Activated CD4-positive, alpha-beta T cell treated with anti-CD3 and anti-CD28 coated beads, Interleukin-10, Interleukin-2, amounts not matched to agents 100 ng/mL and 50 ng/mL, durations not matched to agents 16 hours and 8 hours (primary cell): ENCODE measurements at places on chromosomes 7 and 10.

DNA sequence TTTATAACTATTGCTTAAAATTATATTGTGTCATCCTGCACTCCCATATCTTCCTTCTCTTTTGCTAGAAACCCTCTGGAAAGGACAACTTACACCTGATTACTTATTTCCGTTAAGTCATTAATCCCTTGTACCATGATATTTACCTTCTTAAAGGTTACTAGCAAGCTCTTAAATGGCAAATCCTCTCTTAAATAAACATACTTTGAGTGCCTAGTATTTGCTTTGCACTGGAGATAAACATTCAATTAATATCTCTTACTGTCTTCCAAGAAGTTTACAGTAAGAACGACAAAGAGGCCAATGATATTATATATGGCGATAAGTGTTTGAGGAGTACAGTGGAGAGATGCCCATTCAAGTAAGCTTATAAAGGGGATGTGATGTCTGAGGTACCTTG, 278.3 kb downstream of the HGF start:
- DNase-seq: no peak

DNA sequence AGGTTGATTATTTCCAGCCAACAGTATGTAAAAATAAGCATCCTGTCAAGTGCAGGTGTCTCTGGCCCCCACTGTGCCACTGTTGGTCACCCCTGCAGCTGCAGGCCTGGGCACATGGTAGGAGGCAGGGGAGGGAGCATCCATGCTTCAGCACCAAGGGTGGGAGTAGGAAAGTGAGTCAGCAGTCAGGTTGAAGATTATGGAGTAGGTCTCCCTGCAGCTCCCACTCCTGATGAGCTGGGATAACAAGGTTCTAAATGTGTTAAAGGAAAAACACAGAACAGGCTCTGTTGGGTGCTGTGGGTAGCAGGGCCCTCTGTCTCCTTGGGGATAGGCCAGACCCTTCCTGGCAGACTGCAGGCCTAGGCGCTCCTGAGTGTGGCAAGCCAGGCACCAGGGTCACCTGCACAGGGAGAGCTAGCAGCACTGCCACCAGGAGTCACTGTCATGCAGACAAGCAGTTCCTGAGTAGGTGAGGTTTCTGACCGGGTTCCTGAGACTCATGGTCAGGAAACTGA, 59.3 kb downstream of the NUDCD3 start:
- DNase-seq: no peak

DNA sequence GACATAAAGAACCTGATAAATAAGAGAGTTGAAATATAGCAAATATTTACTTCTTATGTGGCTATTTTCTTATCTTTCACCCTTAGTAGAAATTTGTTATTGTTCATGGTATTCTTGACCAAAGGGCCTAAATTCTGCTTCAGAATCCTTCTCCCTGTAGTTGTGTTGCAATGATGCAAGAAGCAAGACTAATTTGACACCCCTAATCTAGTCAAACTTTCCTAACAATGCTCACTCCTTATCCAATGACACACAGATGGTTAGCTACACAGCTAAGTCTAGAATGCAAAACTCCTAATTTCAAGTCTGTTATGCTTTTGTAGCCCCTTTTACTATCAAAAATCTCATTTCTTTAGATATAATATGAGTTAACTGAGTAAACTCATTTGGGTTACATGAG, 56.1 kb downstream of the TWIST1 start:
- DNase-seq: no peak

GRCh38 chr7:41792120-41792519, 89.2 kb upstream of the INHBA start:
- DNase-seq: no peak

DNA sequence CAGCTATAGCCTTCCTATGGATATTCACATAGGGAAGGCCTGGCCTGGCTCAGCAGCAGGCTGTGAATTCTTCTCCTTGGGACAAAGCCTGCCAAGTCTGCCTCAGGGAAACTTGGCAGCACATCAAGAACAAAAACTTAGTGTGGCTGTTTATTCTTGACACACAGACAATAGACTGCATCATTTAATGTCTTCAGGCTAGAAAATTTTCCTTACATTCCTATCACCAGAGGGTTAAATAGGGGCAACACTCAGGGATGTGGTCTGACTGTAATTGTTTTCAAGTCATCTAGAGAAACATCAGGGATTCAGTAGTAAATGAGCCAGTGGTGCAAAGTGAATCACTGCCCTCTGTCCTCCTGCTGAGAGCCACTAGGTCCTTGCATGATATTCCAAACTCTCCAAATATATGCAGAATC, 137.3 kb downstream of the SEMA3C start:
- no peak for DNase-seq

- no peak for DNase-seq
These were observed 165.9 kb downstream of the BUB3 start for GRCh38 chr10:123320091-123320490.

DNA sequence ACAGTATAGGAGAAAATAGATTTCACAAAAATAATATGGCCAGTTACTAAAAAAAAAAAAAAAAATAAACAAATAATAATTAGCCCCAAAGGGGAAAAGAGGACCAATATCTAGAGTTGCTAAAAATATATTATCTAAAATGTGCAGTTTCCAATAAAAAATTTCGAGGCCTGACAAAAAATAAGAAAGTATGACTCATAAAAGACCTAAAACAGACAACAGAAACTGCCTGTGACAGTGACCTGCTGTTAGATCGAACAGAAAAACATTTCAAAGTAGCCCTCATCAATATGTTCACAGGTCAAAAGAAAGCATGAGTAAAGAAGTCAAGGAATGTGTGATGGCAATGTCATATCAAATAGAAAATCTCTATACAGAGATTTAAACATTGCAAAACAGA, 11.8 kb upstream of the TSPAN12 start:
- no peak for DNase-seq

DNA sequence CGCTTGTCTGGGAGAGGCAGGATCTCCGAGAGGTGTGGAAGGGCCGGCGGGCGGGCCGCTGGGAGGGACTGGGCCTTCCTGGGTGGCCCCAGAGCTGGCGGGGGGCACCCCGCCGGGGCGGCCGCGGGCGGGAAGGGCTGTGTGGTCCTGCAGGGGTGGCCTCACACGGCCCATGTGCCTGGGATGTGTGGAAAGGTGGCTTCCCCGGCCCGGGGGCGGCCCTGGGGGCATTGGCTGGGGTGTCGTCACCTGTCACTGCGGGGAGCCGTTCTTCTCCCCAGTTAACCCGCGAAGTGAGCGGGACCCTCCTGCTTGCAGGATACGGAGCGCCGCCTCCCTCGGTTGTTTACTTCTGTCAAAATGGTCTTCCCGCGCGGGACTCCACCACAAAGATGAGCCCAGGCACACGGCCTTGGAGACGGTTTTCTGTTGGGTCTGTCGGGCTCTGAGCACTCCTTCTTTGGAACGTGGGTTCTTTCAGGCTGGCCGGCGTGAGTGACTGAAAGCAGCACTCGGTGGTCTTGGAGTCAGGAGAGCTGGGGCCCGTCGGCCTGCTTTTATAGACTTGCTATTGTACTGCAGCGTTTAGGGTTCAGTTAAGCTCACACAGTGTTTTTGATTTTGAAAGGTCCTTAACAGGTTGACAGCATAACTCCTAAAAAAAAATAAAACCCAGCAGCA, 700 bp downstream of the SMC3 start:
- peak; percentile 67 for DNase-seq

GRCh38 chr10:87829986-87830729, 12.1 kb upstream of the ATAD1 start:
- DNase-seq: peak; percentile 54

- DNase-seq: no peak
These were observed 477.9 kb upstream of the ANKRD30A start for GRCh38 chr10:36647540-36647939.

DNA sequence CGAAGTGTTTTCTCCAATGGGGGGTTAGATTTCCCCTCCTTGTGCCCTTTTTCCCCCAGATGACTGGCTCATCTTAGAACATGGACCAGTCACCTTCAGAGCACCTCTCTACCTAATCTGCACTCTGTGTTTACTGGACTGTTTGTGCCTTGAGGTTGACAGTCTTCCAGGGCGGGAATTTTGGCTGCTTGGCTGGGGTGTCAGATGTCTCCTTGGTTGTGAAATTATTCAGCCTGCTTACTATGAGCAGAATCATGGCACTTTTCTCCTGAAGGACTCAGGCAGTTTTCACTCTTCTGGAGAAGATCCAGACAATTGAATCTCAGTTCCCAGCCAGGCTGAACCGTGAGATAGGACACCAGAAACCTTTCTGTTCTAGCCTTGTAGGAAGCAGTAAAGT, 60.3 kb upstream of the NFKB2 start:
- no peak for DNase-seq

DNA sequence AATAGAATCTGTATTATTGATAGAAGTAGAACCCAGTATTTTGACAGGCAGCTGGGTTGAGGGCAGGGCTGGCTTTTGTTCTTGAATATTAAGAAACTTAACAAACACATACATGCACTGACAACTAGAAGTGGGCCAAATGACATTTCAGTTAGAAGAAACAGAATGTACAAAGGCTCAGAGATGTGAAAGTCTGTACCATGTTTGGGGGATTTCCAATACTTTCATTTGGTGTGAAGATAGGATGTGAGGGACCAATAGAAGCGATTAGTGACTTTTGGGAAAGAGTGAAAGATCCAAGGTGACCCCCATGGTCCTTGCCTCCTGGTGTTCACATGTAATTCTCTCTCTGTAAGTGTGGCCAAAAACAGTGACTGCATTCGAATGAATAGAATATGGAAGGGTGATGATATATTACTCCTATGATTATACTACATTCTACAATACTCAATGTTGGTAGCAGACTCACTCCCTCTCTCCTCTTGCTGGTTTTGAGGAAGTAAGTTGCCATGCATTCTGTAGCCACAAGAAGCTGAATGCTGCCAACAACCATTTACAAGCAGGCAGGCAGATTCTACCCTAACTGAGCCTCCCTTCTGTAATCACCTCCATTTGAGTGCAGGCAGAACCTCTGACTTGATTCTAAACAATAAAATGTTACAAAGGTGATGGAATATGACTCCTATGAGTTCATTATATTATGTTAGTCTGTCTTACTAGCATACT, 151.4 kb downstream of the TMEM168 start:
- no peak for DNase-seq

GRCh38 chr10:12237265-12238220, 41.6 kb downstream of the CDC123 start:
- DNase-seq: no peak

GRCh38 chr10:86225103-86225782, 141.4 kb downstream of the GRID1 start:
- no peak for DNase-seq

DNA sequence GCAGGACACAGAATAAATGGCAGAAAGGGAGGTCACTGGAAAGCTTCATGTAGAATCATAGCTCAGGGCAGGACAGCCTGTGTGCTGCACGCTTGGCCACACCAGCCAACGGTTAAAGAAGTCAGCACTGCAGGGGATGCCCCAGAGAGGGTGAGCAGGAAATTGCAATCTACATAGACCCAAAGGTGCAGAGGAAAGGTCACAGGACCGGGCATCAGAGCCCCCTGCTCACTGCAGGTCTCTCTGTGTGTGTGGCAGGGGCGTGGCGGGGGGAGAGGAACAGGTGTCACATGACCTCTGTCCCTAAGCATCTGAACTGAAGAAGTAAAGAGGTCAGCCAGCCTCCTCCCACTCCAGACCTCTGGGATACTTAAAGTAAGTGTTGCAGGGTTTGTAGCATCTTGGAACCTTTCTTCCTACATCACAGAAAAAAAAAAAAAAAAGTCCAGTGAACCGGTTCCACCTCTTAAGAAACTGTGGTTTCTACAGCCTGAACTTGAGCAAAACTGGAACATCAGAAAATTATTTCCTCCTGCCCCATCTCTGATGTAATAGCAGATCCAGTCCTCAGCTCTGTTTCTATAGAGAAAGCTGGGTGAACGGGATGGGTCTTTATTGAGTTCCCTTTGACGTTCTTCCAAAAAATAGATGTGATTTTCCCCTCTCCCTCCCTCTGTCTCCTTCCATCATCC, 64.3 kb downstream of the RGS10 start:
- peak; percentile 65 for DNase-seq

DNA sequence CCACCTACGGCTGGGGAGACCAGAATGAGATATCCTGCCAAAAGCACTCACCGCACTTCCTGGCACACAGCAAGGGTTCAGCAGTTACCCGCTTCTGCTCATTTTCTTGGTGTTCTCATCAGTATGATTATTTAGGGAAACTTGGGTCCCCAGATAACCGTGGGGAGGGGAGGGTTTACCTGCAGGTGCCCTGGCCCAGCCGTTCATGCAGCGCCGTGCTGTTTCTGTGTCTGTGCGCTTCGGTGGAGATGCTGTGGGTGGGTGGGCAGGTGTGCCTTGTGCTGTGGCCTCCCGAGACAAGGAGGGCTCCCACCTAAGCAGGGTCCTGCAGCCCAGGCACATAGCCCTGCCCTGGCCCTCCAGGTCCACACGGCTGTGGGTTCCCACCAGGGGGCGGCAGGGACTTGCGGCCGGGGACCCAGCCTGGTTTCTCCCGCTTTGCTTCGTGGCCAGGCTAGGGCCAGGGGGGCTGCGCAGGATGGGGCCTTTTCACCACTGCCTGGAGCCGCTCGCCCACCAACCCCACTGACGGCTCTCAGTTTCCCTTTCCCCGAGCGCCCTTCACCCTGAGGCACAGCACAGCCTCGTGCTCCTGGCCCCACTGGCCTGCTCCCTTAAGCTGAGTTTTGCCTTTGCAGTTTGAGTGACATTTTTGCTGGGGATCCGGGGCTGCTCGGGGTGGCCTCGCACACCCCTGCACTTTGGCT, 78.5 kb downstream of the LHPP start:
- peak; percentile 61 for DNase-seq

- DNase-seq: no peak
These were observed 2.7 kb downstream of the EVX1 start for GRCh38 chr7:27245124-27245797.

DNA sequence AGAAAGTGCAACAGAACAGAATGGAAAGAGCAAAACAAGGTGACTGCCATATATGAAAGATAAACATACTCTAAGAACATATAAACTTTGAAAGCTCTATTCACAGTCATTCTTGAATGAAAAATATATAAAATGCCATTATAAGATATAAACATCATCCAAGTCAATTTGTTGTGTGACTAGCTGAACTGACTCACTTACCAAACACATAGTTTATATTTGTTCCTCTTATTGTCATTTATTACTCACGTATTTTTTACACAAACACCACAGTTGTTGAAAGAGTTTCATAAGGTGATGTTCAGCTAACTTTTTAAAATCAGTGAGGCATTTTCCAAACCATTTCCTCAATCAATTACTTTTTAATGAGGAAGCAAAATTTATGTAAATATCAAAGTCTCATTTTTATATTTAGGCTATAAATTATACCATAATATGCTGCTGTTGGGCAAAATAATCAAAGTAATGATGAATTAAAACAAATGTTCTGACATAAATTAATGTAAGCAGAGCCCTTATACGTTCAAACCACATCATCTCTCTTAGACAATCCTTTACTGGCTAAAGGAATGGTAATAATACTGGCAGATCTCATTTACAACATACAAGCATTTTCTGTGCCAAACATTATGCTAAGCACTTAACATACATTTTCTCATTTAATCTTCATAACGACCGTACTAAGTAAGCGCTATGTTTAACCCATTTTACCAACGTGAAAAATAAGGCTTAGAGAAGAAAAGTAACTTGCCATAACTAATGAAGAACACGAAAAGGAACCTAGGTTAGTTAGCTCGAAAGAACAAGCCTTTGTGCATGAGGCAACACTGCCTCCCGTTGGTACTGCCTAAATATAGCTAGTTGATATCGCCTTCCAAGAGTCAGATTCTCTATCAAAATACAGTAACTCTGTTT, 7.3 kb downstream of the LRRN3 start:
- peak; percentile 74 for DNase-seq

- DNase-seq: no peak
These were observed 187.6 kb downstream of the NSUN6 start for GRCh38 chr10:18463673-18464211.
